ENCODE measurements at places on chromosomes 13 and 19.

GRCh38 chr19:57436417-57436816, 1.3 kb downstream of the ZNF749 start:
- H3K27ac ChIP-seq = no peak overlapping the region
- no peaks in the 10 kb centered on the region for H3K27me3 ChIP-seq
- H3K4me1 ChIP-seq = peaks cover 7% of the 10 kb centered on the region
- peak overlapping the region; percentile 75 for H3K4me3 ChIP-seq
- H3K36me3 ChIP-seq = no peaks in the 10 kb centered on the region

- no peak for DNase-seq
- no peak overlapping the region for H3K27ac ChIP-seq
- no peak overlapping the region for H3K4me3 ChIP-seq
- H3K4me1 ChIP-seq = no peaks in the 10 kb centered on the region
- H3K27me3 ChIP-seq = no peaks in the 10 kb centered on the region
Observed at GRCh38 chr19:7979559-7979958, 25.9 kb downstream of the ELAVL1 start.

DNA sequence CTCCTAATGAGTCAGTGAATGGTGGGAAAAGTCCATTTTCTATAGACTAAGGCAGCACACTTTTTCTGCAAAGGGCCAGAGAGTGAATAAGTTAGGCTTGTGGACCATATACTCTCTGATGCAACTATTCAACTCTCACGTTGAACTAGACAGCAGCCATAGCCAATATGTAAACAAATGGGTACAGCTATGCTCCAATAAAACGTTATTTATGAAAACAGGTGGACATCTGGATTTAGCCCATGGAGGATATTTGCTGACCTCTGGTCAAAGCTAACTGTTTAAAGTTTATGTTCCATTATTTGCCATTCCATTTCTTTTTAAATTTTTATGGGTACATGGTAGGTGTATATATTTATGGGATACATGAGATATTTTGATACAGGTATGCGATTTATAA, 4.7 kb upstream of the CCDC169 start:
- H3K4me1 ChIP-seq = no peaks in the 10 kb centered on the region
- DNase-seq = no peak
- H3K27me3 ChIP-seq = no peaks in the 10 kb centered on the region
- H3K27ac ChIP-seq = no peak overlapping the region

DNA sequence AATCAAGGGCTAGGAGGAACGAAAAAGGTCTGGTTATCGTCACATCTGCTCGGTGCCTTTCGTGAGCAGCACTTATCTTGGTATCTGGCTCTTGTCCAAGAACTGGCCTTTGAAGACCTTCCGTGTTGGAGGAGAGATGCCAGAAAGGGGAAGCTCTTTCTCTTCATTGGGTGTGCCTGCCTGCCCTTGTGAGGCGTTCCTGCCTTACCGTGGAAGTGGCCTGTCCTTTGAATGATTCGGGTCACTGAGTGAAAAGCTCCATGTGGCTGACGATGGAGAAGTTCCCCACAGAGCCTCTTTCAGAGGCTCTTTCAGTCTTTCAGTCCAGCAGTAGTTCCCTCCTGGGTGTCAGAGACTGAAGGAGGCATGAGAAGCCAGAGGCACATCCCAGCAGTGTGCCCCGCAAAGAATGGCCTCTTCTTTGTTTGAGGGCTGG, 121.5 kb upstream of the SLC10A2 start:
- H3K27me3 ChIP-seq = no peaks in the 10 kb centered on the region
- no peak overlapping the region for H3K27ac ChIP-seq

- DNase-seq = no peak
- no peaks in the 10 kb centered on the region for H3K4me1 ChIP-seq
- no peak overlapping the region for H3K27ac ChIP-seq
Observed at GRCh38 chr13:89393758-89394304, 1722.7 kb downstream of the SLITRK5 start.

DNA sequence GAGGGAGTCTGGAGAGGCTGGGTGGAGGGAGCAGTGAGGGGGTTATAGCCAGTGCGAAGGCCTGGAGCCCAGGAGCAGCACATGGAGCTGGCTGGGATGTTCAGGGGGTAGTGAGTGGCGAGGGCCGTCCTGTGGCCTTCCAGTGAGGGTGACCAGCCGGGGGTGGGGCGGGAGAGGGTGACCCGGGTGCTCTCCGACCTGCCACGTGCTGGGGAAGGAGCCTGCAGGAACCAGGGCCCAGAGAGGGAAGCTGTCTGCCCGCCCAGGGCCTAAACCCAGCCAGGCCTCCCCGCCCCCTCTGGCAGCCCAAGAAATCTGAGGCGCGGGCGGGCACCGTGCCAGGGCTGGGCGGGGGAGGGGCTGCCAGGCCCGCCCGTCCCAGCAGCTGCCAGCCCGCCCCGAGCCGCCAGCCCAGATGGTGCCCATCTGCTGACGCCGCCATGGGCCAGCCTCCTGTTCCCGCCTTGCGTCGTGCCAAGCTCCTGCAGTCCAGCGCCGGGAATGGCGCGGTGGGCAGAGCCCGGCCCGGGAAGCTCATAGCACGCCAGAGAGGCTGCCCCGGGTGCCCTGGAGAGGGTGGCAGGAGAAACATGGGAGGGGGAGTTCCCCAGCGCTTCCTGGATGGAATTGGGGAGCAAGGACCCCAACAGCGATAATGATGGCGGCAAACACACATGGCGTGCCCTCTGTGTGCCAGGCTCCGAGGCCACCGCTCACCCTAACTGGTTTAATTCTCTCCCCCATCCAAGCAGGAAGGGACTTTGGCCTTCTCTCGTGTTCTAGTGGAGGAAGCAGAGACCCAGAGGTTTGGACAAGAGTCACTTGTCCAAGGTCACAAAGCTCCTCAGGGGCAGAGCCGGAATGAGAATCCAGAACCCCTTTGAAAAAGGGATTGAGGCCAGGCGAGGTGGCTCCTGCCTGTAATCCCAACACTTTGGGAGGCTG, 21.5 kb downstream of the NFIC start:
- DNase-seq = no peak
- no peaks in the 10 kb centered on the region for H3K4me1 ChIP-seq
- H3K36me3 ChIP-seq = no peaks in the 10 kb centered on the region
- H3K4me3 ChIP-seq = no peak overlapping the region

- DNase-seq = peak; percentile 54
- H3K27ac ChIP-seq = no peak overlapping the region
- H3K27me3 ChIP-seq = no peaks in the 10 kb centered on the region
- peaks cover 6% of the 10 kb centered on the region for H3K4me1 ChIP-seq
- no peak overlapping the region for H3K4me3 ChIP-seq
Observed at GRCh38 chr19:34662919-34663318, 14.0 kb downstream of the SCGB2B2 start.

GRCh38 chr13:76697288-76697687, 188.9 kb downstream of the KCTD12 start:
- H3K4me1 ChIP-seq = no peaks in the 10 kb centered on the region
- H3K36me3 ChIP-seq = no peaks in the 10 kb centered on the region
- no peak overlapping the region for H3K27ac ChIP-seq
- no peak overlapping the region for H3K4me3 ChIP-seq
- no peaks in the 10 kb centered on the region for H3K27me3 ChIP-seq

- peaks cover 67% of the 10 kb centered on the region for H3K4me1 ChIP-seq
- peaks cover 4% of the 10 kb centered on the region for H3K36me3 ChIP-seq
- no peak overlapping the region for H3K4me3 ChIP-seq
- DNase-seq = no peak
- H3K27me3 ChIP-seq = no peaks in the 10 kb centered on the region
Observed at GRCh38 chr13:45331692-45332035, 9.3 kb downstream of the TPT1 start.

- peaks cover 77% of the 10 kb centered on the region for H3K4me1 ChIP-seq
- H3K4me3 ChIP-seq = no peak overlapping the region
- no peaks in the 10 kb centered on the region for H3K27me3 ChIP-seq
- peak overlapping the region; percentile 42 for H3K27ac ChIP-seq
- DNase-seq = no peak
Observed at GRCh38 chr13:99312493-99312883, 5.3 kb upstream of the GPR183 start.

DNA sequence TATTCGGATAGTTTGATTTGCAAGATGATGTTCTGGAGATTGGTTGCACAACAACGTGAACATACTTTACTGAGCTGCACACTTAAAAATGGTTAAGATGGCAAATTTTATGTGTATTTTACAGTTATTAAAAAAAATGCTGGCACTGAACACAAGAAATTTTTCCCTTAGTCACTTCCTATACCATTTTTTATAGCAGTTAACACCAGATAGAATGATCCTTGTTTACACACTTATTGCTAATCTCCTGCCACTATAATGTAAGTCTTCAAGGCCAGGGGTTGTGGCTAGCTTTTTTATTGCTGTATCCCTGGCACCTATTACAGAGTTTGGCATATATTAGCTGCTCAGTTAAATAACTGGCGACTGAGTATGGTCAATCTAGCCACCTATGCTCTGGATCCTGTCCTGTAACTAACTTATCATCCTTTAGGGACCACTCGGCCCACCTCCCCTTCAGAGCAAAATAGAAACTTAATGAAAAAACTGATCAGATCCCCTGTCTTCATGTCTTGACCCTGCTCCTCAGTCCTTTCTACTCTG, 2.0 kb upstream of the EBPL start:
- H3K4me3 ChIP-seq = no peak overlapping the region
- no peaks in the 10 kb centered on the region for H3K36me3 ChIP-seq
- H3K4me1 ChIP-seq = no peaks in the 10 kb centered on the region

All from naive thymus-derived CD4-positive, alpha-beta T cell (primary cell).